ENCODE measurements at places on chromosomes 3 and 15.

- DNase-seq: no peak
These were observed 15.3 kb upstream of the CACNA1D start for GRCh38 chr3:53478921-53479664.

DNA sequence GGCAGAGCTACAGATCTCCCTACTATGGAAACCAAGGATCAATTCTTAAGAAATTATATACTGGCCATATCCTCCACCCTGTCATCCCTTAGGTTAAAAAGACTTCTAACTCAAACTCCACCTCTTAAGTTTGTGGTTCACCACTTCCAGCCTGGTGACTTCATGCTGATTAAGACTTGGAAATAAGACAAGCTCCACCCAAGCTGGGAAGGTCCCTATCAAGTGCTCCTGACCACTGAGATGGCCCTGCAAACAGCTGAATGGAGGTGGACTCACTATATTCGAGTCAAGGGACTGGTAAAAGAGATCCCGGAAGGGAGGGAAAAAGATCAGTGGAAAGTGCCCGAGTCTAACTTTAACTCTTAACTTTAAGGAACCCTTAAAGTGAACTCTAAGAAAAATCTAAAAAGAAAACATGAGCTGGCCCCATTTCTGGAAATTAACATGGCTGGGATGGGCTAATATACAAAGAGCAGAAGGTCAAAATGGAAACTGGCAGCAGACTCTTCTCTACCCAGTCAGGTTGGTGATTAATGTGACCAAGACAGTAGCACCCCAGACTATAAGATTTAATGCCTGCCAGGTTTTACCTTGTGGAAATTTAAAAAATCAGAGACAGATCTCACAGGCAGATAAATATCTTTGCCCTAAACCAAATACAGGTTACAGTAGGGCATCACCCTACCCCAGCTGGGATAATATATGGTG lies 43.9 kb downstream of the PPCDC start:
- DNase-seq: no peak

GRCh38 chr15:68298336-68298735 lies 20.8 kb downstream of the FEM1B start:
- DNase-seq: no peak

- no peak for DNase-seq
These were observed 9.8 kb downstream of the MSL2 start for GRCh38 chr3:136186344-136186743.

GRCh38 chr15:64058279-64058678 lies 12.0 kb upstream of the DAPK2 start:
- no peak for DNase-seq

Data from left forelimb (tissue), 1 donor.